Renal cortical epithelial cell (primary cell): ENCODE measurements at places on chromosomes 11 and 22. TPM values are rescaled to one million over a fixed set of nuclear protein-coding genes. Genes with fewer than 3 reads are reported as not detected.

The MPPED2 gene
- 0.10 TPM in 1 of 2 replicates, not detected in the other for total RNA-seq

The WEE1 gene
- 37.8 and 81.4 TPM in 2 replicates for total RNA-seq

The OR8H2 gene
- total RNA-seq: not detected in 2 replicates

The GNAZ gene
- total RNA-seq: 1.4 and 2.0 TPM in 2 replicates

The MYO7A gene
- 0.35 and 1.2 TPM in 2 replicates for total RNA-seq

The C11orf86 gene
- total RNA-seq: not detected in 2 replicates

The OR5T3 gene
- not detected in 2 replicates for total RNA-seq

The GLB1L2 gene
- total RNA-seq: 4.2 and 4.3 TPM in 2 replicates

The TRIM48 gene
- not detected in 2 replicates for total RNA-seq

DNA sequence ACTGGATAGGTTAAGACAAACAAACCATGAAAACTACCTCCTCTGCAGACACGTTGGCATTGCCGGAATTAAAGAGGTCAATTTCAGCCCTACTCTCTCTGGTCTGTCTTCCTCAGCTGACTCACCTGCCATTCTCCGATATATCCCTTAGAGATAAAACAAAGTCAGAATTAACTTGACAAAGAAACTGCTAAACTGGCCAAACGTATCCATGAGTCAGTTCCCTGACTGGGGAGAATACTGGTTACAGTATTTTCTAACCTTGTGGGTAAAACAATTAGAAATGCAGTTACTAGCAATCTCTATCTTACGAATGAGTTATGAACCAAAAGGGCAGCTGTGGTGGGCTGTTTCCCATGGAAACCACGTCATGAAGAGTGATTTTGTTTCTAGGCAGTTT, 96.2 kb downstream of the RDX start:
- peak; percentile 91 for DNase-seq

DNA sequence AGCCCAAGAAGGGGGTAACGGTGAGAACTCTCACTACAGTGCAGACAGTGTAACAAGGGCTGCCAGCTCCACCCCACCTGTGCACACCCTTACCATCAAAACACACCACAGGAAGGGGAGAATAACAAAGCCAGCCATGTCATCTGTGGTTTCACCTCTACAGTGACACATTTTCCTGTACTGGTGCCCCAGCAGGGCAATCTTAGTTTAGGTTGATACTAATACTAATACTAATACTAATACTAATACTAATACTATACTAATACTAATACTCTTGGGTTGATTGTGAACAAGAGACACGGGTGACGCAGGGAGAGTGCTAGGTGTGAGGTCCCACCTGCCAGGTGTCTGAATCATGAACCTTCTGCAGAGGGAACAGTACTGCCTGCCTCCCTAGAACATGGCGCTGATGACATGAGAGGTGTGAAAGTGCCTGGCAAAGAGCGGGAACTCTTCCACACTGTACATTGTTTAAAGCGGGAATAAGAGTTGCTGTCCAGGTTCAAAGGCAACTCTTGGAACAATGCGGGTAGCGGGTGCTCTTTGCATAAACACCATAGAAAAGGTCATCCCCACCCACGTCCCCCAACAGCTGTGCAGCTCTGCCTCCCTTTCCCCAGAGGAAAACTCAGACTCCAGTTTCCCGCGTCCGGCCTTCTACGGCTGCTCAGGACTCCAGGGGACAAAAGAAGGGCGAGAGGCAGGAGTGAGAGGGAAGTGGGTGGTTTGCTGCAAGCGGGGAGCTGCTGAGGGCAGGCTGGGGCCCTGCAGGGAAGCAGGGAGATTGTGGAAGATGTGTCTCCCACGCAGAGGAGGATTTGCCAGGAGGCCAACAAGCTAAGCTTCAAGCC, 25.0 kb upstream of the TMPRSS4 start:
- no peak for DNase-seq

DNA sequence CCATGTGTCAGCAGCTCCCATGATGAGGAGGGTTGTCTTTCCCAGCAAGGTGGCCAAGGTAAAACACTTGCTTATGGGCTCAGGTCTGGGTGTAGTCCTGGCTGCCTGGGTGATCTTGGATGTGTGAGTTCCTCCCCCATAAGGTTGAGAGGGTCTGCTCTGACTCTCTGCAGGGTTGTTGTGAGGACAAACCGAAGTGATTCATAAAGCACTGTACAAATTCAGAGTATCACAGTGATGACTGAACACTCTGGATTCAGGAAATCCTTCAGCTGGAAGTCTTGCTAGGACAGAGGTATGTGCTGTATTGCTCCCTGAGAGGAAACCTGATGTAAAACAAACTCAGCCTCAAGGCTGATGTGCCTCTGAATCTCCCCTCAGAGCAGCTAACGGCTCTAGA, 220.9 kb upstream of the PITPNB start:
- peak; percentile 87 for DNase-seq

- DNase-seq: no peak
Observed at GRCh38 chr11:133953999-133954398, 2.8 kb downstream of the IGSF9B start.

DNA sequence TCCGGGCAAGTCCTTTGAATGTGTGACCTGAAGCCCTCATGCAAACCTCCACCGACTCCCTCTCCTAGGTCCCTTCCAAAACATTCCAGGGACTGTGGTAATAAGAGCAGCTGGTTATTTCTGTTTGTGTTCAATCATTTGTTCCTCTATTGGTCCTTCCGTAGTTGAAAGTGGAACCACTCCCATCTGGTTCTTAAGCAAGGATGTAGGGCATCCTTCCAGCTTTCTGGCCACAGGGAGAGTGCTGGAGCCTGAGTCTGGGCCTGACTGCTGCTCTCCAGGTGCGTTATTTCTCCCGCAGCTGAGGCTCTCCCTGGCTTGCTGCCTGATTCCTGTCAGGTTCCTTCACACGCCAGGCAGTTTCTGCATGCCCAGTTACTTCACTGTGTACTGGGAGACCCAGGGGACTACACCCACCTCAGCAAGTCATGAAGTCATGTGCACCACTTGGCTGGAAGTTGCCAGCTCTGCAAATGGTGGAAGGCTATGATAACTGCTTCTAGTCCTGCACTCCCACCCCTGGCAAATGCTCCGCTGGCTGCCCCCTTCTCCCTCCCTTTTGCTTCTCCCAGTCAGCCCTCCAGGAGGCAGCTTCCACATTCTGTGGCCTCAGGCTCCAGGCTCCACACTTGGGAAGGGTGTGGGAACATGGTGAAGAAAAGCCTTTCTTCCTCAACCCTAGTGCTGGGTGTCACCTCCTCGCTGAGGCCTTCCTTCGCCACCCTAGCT, 4.0 kb upstream of the ALX4 start:
- DNase-seq: no peak

- peak; percentile 49 for DNase-seq
Observed at GRCh38 chr11:10295064-10295901, 1.3 kb upstream of the SBF2 start.

DNA sequence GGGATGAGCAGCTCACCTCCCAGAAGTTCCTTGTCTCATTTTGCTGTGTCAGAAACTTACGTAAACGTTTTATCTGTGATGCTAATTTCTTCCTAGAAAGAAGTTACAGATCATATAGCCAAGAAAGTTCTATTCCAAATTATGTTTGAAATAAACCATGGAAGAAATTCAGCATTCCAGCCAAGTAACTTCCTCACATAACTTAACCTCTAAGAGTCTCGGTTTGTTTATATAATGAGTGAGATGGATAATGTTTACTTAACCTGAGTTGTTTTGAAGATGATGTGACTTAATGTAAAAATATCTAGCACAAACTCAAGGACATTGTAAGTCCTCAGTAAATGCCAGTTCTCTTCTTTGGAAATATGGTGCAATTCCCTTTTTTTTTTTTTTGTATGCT, 8.9 kb upstream of the MUC15 start:
- DNase-seq: peak; percentile 21

DNA sequence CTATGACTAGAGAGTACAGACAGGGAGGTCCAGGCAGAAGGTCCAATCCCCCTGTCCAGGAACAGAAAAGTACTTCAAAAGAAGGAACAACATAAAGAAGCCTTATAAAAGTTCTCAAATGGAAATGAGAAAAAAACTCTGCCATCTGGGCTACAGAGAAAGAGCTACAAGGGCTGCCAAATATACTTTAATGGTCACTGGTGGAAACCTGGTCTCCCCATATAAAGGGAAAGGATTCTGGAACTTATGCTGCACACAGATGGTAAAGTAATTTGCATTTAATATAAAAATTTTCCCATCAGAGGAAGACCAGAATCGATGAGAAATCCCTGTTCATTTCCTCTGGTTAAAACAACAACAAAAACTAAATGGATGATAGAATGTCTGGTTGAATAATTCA, 119.4 kb upstream of the MTMR2 start:
- no peak for DNase-seq

- no peak for DNase-seq
Observed at GRCh38 chr11:59899532-59899931, 20.9 kb downstream of the OOSP3 start.

- DNase-seq: no peak
Observed at GRCh38 chr11:115348416-115348815, 155.8 kb downstream of the CADM1 start.

- no peak for DNase-seq
Observed at GRCh38 chr22:24836282-24836681, 30.3 kb downstream of the SGSM1 start.

DNA sequence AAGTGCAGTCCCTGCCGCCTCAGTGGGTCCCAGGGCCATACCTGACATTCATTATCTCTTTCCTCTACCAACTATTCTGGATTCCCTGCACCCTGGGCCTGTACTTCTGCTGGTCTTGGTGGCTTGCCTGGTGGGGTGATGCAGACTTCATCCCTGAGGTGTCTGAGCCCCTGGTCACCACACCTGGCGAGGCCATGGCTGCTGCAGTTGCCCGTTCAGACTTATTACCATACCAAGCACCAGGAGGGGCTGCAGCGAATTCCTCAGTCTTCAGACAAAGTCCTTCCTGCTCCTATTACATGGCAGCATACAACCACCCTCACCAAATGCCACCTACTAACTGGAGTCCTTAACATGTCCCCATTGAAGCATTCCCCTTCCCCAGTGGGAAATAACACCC, 73.0 kb upstream of the SLC22A12 start:
- DNase-seq: no peak

GRCh38 chr11:72102631-72102945, 509 bp downstream of the LAMTOR1 start:
- no peak for DNase-seq

DNA sequence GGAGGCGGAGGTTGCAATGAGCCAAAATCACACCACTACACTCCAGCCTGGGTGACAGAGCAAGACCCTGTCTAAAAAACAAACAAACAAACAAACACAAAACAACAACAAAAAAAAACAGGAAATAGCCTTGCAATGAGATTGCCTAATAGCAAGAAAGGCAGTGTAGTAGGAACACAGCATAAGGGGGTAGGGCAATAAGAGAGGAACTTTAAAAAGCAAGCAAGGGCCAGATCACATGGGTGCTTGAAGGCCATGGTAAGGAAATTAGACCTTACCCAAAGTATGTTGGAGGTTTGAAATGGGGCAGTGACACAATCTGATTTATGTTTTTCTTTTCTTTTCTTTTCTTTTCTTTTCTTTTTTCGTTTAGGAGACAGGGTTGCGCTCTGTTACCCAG, 34.7 kb upstream of the NRIP3 start:
- peak; percentile 21 for DNase-seq

- DNase-seq: peak; percentile 45
Observed at GRCh38 chr22:37731804-37732471, 35.1 kb downstream of the TRIOBP start.

GRCh38 chr11:132895340-132895739, 637.0 kb downstream of the OPCML start:
- DNase-seq: peak; percentile 11

- no peak for DNase-seq
Observed at GRCh38 chr11:15672825-15673224, 558.1 kb downstream of the INSC start.

- no peak for DNase-seq
Observed at GRCh38 chr11:85180528-85180927, 446.6 kb downstream of the DLG2 start.

GRCh38 chr22:38257181-38257580, 15.6 kb downstream of the TMEM184B start:
- DNase-seq: no peak

DNA sequence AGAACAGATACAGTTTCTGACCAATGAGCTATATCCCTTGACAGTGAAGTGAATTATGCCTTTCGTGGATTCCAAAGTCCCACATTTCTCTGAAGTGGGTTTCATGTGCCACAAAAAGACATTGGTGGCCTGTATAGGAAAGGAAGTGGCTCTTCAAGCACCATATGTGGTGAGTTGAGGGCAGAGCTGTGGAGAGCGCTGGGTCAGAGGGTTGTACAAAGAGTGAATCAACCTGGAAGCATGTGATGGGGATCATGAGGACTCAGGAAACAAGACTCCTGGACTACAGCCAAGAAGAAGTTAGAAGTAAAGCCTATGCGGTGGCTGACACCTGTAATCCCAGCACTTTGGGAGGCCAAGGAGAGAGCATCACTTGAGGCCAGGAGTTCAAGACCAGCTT, 579 bp upstream of the SLC5A4 start:
- DNase-seq: peak; percentile 40

- no peak for DNase-seq
Observed at GRCh38 chr22:48346911-48347310, 1480.8 kb downstream of the BRD1 start.

DNA sequence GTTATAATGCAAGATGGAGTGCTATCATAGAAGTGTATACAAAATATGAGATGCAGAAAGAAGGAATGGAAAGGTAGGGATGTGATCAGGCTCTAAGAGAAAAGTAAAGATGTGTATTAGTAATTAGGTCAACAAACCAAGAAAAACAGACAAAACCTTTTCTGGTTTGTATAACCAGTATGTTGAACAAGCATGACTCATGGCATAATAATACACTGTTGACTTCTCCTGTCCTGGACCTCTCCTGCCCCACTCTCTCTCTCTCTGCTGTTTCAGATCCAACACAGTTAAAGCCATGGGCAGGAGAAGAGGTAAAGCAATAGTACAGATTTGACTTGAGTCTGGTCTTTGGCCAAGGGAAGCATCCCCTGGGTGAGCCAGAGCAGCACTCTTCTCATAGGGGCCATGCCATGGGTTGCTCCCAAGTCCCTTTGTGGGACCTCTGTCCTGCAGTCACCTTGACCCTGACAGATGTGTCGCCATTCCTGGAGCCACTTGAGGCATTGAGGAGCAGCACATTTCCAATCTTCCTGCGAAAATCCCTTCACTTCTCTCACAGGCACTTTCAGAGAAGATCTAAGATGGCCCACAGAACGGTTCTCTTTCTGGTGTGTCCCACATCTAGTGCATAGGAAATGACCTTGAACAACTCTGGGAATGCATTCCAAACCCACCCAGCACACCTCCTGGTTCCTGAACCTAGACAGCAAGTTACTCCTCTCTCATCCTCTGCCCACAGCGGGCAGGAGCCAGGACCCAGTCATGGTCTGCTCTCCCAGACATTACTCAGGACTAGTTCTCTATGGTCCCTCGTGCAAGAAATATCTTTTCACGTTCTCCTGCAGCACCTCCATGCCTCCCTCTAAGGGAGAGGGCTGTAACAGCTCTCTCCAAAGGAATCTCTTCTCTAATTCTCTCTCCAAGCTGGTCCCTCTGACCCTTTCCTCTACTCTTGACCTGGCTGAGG, 58.2 kb upstream of the PRSS23 start:
- DNase-seq: peak; percentile 98
